Right renal pelvis (tissue), 4 donors: ENCODE measurements at places on chromosomes 11 and 22. TPM values are rescaled to one million over a fixed set of nuclear protein-coding genes. Genes with fewer than 3 reads are reported as not detected.

CASP12 gene
- 0.80 TPM for polyA plus RNA-seq

CAPN1 gene
- polyA plus RNA-seq, result 109 TPM

IL10RA gene
- 2.6 TPM for polyA plus RNA-seq

KIAA1671 gene
- polyA plus RNA-seq, result 25.3 TPM

SEPTIN3 gene
- polyA plus RNA-seq, result 7.6 TPM

TNNT3 gene
- 11.2 TPM for polyA plus RNA-seq

GRCh38 chr11:133545199-133545803 lies 13.0 kb upstream of the OPCML start:
- DNase-seq, result no peak

- no peak for DNase-seq
Observed at GRCh38 chr11:114135737-114136151, 76.2 kb downstream of the ZBTB16 start.

- no peak for DNase-seq
Observed at GRCh38 chr11:128488471-128488870, 98.9 kb downstream of the ETS1 start.

DNA sequence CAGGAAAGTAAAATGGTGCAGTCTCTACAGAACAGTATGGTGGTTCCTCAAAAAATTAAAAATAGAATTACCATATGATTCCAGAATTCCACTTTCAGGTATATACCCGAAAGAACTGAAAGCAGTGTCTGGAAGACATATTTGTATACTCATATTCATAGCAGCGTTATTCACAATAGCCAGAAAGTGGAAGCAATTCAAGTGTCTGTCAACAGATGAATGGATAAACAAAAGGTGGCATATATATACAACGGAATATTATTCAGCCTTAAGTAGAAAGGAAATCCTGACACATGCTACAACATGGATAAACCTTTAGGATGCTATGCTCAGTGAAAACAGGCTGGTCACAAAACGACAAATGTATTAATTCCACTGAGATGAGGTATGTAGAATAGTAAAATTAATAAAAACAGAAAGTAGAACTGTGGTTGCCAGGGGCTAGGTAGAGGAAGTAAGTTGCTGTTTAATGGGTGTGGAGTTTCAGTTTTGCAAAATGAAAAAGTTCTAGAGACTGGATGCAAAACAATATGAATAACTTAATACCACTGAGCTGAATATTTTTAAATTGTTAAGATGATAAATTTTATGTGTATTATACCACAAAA lies 14.5 kb downstream of the SAA1 start:
- no peak for DNase-seq

GRCh38 chr22:20442485-20443284 lies 5.1 kb upstream of the SCARF2 start:
- DNase-seq, result no peak

DNA sequence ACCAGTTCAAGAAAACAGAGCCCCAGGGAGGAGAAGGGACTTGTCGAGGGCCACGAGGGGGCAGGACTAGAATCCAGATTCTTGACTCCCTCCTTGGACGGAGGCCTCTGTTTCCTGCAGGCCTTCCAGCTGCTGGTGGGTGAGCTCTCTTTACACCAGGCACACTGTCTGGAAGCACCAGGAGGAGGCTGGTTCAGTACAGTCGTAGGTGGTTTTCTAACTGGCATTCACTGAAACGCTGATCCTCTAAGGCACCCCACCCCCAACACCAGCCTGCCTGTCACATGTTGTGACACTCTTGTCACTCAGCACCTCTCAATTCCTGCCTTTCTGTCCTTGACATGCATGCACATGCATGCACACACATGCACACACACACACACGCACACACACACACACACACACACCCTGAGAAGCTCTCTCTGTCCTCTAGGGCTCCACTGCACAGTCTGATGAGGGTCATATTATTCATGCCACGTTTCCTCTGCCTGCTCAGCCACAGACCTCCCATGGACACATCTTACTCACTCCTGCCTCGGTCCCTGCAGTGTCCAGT lies 751 bp downstream of the MS4A10 start:
- no peak for DNase-seq

GRCh38 chr11:86079421-86079820 lies 10.5 kb upstream of the PICALM start:
- no peak for DNase-seq
